EH (cell line): ENCODE measurements at places on chromosomes 4 and X.

- peak; percentile 47 for DNase-seq
Observed at GRCh38 chr4:3257556-3258482, 8.9 kb downstream of the MSANTD1 start.

GRCh38 chr4:134936014-134936413 is 734.4 kb upstream of the PABPC4L start:
- no peak for DNase-seq

DNA sequence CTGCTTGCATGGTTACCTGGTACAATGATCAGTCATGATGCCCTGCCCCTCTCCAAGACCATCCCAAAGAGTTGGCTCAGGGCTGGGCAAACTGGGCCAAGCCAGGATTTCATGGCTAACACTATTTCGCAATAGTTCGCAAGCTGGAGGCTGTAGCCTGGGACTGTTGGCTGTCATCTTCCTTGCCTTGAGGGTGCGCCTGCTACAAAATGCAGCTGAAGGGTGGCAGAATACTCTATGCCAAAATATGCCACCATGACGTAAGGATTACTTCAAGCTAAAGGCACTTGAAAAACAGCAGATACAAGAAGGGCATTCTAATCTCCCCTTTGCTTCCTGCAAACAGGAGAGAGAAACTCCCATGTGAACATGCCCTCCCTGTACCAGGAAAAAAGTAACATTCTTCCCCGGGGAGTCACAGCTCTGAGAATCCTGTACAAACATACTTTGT is 21.0 kb downstream of the SAT1 start:
- DNase-seq = peak; percentile 69

DNA sequence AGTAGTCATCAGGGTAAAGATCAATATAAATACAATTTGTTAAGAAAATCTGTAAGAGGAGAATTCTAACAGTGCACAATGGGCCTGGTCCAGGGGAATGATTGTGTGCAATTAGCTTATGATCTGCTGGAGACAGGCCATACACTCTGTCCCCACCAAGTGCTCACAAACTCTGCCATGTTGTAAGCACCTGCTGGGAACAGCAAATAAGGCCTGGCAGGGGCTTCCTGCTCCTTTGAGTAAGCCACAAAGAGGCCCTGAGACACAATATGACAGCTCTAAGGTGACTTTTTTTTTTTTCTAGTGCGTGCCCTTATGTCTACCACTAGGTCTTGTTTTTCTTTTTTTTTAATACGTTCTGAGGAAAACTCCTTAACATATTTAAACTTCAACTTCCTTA is 866.3 kb upstream of the PCDH7 start:
- DNase-seq = no peak

GRCh38 chr4:187070158-187070557 is 346.5 kb upstream of the FAT1 start:
- DNase-seq = no peak

GRCh38 chr4:136909626-136910025 is 622.7 kb downstream of the PCDH18 start:
- no peak for DNase-seq

- DNase-seq = no peak
Observed at GRCh38 chr4:76754439-76754838, 143.5 kb downstream of the SOWAHB start.

- DNase-seq = no peak
Observed at GRCh38 chrX:17187136-17187756, 187.8 kb upstream of the NHS start.

GRCh38 chr4:105767579-105767978 is 59.0 kb downstream of the GSTCD start:
- DNase-seq = no peak

GRCh38 chr4:147839663-147840062 is 107.8 kb downstream of the ARHGAP10 start:
- DNase-seq = no peak

DNA sequence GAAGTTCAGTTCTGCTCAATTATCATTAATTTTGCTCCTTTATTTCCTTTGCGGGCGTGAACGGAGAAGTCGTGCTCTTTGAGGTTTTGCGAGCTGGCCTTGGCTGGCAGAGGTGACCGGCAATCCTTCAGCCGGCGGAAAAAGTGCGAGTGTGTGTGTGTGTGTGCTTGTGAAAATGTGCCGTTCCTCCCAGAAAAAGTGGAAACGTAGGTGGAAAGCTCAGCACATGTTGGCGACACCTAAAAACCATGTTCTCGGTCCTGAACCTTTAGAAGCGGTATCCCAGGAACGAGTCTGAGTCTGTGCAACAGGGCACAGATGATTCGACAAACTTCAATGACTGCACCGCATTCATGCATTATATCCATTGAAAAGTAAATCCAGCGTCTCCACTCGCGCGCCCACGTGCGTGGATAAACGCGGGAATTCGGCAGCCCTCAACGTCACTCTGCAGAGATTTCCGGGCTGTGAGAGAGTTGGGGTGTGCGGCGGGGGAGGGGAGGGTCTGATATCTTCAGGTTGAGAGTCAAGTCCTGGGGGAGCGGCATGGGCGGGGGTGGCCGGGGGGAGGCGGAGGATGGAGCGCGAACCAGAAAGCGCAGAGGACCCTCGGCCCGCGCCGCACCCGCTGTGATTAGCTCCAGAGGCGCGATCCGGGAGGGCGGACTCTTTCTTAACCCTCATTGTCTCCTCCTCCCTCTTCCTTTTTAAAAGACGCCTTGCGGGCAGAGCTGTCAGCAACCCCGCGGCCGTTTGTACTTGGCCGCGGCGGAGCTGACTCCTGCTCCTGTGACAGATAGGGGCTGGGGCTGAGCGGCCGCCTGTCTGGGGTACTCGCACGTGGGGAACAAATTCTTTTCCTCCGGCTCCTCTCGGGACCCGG is at the start of gene SHISA3:
SHISA3 (plus strand) TSS at position 737 of the 883 bp plus-strand sequence. CDS start 569 bp downstream, outside the sequence.
- no peak for DNase-seq

- no peak for DNase-seq
Observed at GRCh38 chrX:118904218-118904617, 70.2 kb upstream of the LONRF3 start.

GRCh38 chrX:3651277-3651676 is 62.2 kb downstream of the PRKX start:
- DNase-seq = peak; percentile 32

GRCh38 chrX:72727846-72728245 is 13.7 kb upstream of the PHKA1 start:
- no peak for DNase-seq

DNA sequence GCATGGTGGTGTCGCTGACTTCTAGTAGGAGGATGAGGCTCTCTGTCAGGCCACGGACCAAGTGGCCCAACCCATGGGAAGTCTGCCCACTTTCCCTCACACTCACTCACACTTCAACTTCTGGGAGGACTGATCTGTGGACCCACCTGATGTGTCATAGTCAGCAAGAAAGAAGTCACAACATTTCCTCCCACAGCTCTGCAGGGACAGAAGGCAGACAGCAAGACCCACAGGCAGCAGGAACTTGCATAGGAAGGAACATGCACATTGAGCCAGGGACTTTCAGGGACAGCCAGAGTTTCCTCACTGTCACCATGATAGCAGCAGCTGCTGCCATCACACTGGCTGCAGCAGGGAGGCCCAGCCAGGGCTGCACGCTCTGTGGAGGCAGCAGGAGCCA is 19.5 kb downstream of the XAGE5 start:
- DNase-seq = no peak

DNA sequence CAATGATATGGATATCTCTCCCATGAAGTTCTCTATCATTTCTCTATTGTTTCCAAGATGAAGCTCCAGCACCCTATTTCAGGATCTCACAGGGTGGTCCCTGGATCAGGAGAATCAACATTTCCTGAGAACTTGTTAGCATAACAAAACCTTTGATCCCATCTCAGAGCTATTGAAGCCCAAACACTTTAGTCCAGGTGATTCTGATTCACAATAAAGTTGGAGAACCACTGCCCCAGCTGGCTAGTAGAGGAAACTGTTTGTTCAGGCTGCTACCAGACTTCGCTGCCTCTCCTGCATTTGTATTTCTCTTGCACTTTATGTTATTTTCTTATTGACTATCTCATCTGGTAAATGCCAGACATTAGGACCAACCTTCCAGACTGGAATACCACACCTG is 65.4 kb downstream of the CEP44 start:
- DNase-seq = no peak

DNA sequence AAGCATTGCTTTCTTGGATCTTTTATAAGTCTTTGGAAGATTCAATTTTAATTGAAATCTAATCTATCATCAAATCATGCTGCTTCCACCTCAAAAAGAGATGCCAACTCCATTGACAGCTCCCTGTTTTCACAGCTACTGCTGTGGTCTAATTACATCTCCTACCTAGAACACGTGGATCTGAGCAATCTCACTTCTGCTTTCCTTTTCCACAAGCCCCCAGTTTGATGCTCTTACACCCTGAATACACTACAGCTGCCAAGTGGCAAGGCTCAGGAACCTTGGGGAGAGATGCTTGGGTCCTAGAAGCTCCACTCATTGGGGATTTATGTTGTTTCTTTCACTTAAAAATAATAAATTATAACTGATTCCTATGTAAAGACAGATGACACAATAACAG is 172.0 kb downstream of the CFAP299 start:
- DNase-seq = no peak

- DNase-seq = peak; percentile 6
Observed at GRCh38 chr4:18847249-18847890, 825.8 kb upstream of the LCORL start.

DNA sequence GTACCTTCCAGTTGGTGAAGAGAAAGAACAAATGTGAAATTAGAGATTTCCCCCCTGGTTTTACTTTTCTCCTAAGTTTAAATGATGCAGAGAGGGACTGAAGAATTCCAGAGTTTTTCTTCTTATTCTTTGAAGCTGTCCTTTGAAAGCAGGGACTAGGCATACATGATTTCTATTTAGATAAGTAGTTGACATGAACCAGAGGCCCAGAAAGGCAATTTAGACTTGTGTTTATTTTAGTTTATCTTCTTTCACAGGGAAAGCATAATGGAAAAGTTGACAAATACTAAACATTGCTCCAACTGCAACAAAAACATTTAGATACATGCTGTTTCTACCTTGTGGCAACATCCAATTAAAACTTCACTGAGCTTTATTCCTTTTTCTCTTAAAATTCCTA is 32.0 kb downstream of the PTPN13 start:
- DNase-seq = no peak

DNA sequence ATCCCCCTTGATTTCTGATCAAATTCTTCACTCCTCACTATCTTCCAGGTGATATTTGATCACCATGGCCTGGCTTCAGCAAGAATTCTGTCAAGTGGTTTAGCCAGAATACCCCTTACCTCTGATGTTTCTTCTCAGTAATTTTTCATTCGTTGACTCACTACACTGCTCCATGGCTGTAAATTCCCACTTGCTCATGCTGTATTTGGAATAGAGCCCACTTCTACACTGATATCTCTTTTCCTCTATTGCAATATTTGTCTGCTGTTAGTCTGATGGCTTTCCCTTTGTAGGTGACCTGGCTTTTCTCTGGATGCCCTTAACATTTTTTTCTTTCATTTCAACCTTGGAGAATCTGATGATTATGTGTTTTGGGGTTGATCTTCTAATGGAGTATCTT is 73.9 kb upstream of the DIPK2B start:
- DNase-seq = no peak

DNA sequence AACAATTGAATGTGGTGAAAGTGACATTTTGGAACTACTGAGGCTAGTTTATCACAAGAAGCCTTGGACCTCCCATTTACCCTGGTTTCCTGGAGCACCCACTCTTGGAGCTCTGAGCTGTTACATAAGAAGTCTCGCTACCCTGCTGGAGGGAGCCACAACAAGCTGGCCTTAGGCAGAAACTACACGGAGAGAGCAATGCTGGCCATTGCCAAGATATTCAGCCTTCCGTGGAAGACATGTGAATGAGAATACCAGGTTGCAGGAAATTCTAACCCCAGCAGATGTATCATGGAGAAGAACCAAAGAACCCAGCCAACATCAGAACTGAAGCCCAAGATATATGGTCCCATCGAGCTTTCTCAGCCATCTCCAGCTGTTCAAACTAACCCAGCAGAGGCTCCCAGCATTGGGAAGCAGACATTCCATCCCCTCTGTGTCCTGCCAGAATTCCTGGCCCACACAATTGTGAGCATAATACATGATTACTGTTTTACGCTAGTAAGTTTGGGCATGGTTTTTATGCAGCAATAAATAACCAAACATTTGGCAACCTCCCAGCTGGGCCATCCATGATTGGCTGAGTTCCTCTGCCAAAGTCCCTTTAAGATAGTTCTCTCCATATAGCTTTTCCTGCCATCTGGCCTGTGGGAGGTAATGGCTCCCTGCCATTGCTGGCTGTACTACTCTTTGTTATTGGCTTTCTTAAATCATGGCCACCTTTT is 17.9 kb upstream of the PDE5A start:
- DNase-seq = peak; percentile 26

- DNase-seq = no peak
Observed at GRCh38 chrX:7444967-7445366, 297.0 kb upstream of the PUDP start.

DNA sequence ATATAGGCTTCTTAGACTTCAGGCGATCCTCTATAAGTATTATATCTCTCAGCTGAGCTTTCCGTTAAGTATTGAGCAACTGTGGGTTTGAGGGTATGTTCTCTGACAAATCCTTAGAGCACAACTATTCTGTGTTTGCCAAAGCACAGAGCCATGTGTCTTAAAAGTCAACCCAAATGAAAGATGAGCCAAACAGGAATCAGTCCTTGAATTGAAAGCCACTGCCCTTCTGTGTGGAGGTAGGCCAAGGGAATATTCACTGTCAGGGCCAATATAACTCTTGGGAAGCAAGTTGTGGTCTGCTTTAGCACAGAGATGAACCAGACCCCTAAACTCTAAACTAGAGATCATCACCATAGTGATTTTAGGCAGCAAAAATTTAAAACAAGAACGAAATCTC is 164.0 kb downstream of the STAG2 start:
- no peak for DNase-seq

DNA sequence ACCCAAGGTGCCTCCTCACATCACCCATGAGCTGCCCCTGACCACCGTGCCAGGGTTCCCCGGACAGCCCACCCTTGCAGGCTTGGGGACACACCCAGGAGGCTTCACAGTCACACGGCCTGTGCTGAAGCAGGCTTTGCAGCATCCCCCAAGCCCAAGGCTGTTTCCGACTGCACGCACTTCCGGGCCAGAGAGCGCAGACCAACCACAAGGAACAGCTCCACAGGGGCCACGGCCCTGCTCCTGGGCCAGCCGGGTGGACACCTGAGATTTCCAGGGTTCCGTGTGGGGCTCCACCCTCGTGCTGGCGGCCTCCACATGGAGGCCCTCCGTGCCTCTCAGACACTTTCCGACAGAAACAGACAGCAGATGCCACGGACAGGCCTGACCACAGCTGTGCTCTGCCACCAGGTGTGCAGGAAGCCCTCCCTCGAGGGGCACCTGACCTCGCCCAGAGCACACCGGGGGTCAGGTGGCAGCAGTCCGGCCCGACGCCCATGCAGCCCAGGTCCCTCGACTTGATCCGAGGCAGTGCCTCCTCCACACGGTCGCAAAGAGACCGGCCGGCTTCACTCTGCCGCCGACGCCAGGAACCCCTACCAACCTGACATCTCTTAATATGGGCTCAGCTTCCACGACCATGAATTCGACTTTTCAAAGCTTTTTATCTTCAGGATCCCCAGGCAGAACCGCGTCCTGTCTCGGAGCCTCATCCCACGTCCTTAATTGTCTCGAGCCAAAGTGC is 8.0 kb downstream of the CTBP1 start:
- DNase-seq = no peak
